ENCODE measurements at places on chromosomes 12 and 14.

DNA sequence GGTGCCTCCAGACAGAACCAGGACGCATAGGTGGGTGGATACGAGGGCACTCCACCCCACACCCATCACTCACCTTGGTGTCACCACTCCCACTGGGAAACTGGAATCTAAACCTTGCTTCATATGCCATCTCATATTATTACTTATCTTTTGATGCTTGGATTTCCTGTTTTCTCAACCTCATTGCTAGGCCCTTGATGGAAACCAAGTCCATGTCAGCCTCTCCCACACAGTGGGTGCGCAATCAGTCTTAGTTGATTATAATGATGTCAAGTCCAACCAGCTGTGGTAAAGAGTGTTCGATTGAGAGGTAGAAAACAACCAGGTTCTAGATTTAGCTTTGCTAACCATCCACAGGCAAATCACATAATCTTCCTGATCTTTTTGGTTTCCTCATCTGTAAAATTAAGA lies 584 bp upstream of the DDHD1 start:
- no peak for DNase-seq

GRCh38 chr12:25830456-25830855 lies 128.0 kb upstream of the RASSF8 start:
- DNase-seq, result peak; percentile 92

- DNase-seq, result no peak
Measured at GRCh38 chr12:40382217-40382616, 157.4 kb downstream of the LRRK2 start.

DNA sequence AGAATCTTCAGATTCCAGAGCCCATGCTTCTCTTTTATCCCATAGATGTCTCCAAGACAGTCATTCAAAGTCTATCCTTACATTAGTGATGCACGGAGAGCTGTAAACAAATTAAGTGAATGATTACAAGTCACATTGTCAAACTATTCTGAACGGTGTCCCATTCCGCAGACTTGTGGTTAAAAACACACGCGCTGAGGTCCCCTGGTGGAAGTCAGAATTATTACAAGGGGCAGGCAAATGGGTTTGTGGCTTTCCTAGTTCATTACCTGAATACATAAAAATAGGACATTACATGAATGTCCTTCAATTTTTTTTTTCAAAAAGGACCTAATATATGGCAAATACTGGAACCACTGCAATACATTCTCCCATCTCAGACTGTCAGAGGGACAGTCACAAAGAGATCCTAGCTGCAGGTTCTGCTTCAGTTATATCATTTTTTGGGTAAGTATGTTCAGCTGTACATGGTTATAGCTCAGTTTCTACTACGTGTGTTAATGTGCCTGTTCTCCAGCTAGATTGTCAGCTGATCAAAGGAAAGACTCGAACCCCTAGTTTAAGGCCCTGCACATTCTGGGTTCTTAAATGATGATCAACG lies 53.1 kb upstream of the STON2 start:
- peak; percentile 42 for DNase-seq

GRCh38 chr12:123931686-123932321 lies 40.8 kb downstream of the CCDC92 start:
- DNase-seq, result no peak

DNA sequence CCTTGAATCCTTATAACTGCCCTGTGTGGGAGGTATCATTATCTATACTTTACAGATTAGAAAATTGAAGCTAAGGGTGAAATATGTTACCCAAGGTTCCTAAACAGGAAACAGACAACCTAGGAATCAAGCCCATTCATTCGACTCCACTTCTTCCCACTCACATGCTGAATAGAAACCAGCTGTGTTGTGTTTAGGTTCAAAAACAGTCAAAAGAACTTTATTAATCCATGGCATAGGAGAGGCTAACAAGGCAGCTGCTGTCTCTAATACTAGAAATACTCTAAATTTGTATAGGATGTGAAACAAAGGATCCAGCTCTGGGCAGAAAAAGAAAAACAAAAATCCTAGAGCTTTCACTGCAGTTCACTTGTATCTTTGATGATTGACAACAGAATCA lies 9.9 kb downstream of the AMDHD1 start:
- no peak for DNase-seq

Data from fibroblast of skin of back (primary cell).